ENCODE measurements at places on chromosomes 5 and 9.

DNA sequence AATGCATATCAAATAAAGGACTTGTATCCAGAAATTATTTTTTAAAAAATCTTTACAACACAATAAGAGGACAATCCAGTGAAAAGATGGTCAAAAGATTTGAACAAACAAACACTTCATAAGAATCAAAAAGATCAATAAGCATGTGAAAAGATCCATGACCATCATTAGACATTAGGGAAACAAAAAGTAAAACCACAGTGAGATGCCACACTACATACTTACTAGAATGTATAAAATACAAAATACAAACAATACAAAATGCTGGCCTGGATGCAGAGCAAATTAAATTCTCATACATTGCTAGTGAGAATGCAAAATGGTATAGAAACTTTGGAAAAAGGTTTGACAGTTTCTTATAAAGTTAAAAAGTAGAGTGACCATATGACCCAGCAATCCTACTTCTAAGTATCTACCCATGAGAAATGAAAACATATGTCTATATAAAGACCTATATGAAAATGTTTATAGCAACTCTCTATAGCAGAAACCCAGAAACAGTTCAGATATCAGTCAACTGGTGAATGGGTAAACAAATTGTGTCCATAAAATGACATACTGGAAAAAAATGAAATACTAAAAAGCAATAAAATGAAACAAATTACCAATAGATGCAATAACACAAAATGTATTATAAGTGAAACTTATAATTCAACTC is 426.1 kb downstream of the RAB3C start:
- DNase-seq = no peak
- H3K4me1 ChIP-seq = peaks cover 13% of the 10 kb centered on the region
- H3K36me3 ChIP-seq = no peaks in the 10 kb centered on the region
- H3K4me3 ChIP-seq = no peak overlapping the region

- DNase-seq = no peak
- no peaks in the 10 kb centered on the region for H3K36me3 ChIP-seq
- no peak overlapping the region for H3K4me3 ChIP-seq
Measured at GRCh38 chr5:90783460-90784333, 225.1 kb downstream of the ADGRV1 start.

- H3K27me3 ChIP-seq = no peaks in the 10 kb centered on the region
- H3K36me3 ChIP-seq = no peaks in the 10 kb centered on the region
- no peak overlapping the region for H3K27ac ChIP-seq
Measured at GRCh38 chr5:18236386-18236785, 602.1 kb downstream of the TAF11L14 start.

DNA sequence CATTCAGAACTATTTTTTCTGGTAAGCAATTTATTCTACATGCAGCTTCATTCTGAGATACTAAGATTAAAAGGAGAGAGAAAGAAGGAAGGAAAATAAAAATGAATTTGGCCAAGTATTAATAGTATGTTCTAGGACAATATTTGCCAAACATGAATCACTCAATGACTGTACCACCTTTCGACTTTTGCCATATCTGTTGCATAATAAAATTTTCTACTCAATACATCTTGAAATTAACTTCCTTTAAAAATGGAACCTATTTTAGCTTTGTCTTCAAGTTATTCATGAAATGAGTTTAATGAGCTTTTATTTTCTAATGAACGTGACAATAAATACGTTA is 111.8 kb downstream of the MARCHF3 start:
- H3K4me3 ChIP-seq = no peak overlapping the region
- H3K27me3 ChIP-seq = no peaks in the 10 kb centered on the region
- H3K27ac ChIP-seq = no peak overlapping the region
- no peaks in the 10 kb centered on the region for H3K36me3 ChIP-seq
- H3K4me1 ChIP-seq = no peaks in the 10 kb centered on the region

DNA sequence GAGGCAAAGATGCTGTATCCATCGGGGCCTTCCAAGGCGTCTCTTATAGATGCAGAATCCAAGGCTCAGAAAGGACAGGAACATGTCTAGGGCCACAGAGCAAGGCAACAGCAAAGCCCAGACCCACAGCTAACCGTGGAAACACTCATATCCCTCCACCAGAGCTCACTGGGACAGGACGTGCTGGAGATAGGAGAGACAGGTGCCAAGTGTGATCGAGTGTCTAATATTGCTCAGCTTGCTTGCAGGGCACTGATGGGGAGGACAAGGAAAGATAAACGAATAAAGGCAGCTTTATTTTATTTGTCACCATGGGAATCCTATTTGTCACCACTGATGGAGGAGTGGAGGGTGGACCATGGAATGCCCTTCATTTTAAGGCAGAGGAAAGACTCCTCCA is 44.0 kb upstream of the AKNA start:
- no peaks in the 10 kb centered on the region for H3K36me3 ChIP-seq
- no peak overlapping the region for H3K4me3 ChIP-seq
- no peak overlapping the region for H3K27ac ChIP-seq
- no peaks in the 10 kb centered on the region for H3K27me3 ChIP-seq
- no peaks in the 10 kb centered on the region for H3K4me1 ChIP-seq

GRCh38 chr5:10621832-10622231 is 58.0 kb downstream of the ANKRD33B start:
- H3K4me3 ChIP-seq = no peak overlapping the region
- H3K27me3 ChIP-seq = no peaks in the 10 kb centered on the region
- H3K4me1 ChIP-seq = no peaks in the 10 kb centered on the region
- H3K27ac ChIP-seq = no peak overlapping the region
- H3K36me3 ChIP-seq = no peaks in the 10 kb centered on the region

DNA sequence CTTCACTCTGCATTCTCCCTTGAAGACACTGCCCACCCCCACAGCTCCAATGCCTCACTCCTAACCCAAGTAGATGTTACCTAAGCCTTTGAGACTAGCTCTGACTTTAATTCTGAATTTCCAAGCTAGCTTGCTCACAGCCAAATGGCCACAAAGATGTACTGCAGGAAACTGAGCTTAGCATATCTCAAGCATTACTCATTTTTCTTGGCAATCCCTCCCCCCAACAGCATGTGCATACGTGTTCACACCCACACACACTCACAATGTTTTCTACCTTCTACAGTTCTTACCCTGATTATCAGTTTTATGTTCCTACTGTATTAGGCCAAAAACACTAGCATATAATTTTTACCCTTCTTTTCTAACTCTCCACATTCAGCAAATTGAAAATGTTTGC is 13.7 kb upstream of the GRIA1 start:
- H3K4me1 ChIP-seq = no peaks in the 10 kb centered on the region
- H3K27me3 ChIP-seq = no peaks in the 10 kb centered on the region
- no peak overlapping the region for H3K4me3 ChIP-seq
- no peak overlapping the region for H3K27ac ChIP-seq

GRCh38 chr5:43168175-43168574 is 23.9 kb upstream of the NIM1K start:
- H3K36me3 ChIP-seq = peaks cover 54% of the 10 kb centered on the region
- no peaks in the 10 kb centered on the region for H3K4me1 ChIP-seq
- H3K27me3 ChIP-seq = no peaks in the 10 kb centered on the region
- H3K4me3 ChIP-seq = no peak overlapping the region
- no peak overlapping the region for H3K27ac ChIP-seq

DNA sequence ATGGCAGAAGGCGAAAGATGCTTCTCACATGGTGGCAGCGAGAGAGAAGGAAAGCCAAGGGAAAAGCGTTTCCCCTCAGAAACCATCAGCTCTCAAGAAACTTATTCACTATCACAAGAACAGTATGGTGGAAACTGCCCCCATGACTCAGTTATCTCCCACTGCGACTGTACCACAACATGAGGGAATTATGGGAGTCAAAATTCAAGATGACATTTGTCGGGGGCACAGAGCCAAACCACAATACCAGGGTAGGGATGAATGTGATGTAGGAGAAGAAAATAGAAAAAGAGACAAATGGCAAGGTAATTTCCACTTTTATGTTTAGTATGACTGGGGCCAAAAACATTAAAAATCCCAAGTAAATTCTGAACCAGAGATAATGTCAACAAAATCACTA is 216.8 kb downstream of the TRIM36 start:
- DNase-seq = no peak
- H3K4me1 ChIP-seq = no peaks in the 10 kb centered on the region
- no peaks in the 10 kb centered on the region for H3K27me3 ChIP-seq
- no peak overlapping the region for H3K4me3 ChIP-seq
- no peaks in the 10 kb centered on the region for H3K36me3 ChIP-seq

DNA sequence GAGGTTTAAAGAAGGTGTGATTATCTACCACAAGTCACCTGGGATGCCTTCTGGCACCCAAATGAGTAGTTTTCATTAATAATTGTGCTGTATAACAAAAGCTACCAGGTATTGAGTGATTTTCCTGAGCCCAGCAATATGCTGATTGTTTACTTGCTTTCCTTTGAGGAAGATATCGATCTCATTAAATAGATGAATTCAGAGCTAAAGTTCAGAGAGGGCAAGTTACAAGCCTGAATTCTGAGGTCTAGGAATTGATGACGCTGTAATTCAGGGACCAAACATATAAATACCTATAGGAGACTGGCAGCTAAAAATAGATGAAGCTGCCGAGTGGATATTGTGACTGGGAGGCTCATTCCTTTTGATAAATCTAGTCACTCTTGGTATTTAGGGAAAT is 1.1 kb downstream of the ERCC6L2 start:
- DNase-seq = no peak
- H3K4me1 ChIP-seq = no peaks in the 10 kb centered on the region
- no peaks in the 10 kb centered on the region for H3K27me3 ChIP-seq
- H3K36me3 ChIP-seq = peaks cover under 1% of the 10 kb centered on the region

DNA sequence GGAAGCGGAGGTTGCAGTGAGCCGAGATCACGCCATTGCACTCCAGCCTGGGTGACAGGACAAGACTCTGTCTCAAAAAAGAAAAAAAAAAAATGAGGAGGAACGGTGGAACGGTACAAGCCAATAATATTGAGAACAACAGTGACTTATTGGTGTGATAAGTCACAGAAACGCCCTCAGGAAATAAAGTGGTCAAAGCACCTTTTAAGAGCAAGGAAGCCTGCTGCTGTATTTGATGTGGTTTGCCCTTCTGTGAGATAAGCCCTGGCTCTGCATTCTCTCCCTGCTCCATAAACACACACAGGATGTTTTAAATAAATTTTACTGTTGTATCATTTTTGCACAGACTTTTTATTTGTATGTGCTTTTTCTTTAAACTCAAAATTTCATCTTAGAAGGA is 269.9 kb upstream of the MSX2 start:
- H3K36me3 ChIP-seq = no peaks in the 10 kb centered on the region
- H3K27me3 ChIP-seq = no peaks in the 10 kb centered on the region
- no peak for DNase-seq

DNA sequence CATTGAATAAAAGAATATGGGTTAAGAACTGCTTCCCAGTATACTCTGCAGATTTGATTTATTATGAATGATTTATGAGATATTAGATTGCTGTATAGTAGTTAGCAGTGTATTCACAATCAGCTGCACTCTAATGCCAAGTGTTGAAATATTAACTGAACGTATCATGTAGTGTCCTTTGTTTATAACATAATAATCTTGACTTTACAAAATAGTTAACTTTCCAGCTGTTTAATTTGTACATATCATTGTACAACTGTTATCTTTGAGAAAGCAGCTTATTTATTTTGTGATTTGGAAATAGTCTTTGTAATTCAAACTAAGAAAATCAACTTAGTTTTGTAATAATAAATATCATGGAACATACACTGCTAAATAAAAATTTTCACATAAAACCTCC is 219.5 kb downstream of the RANBP17 start:
- H3K4me3 ChIP-seq = no peak overlapping the region
- H3K4me1 ChIP-seq = no peaks in the 10 kb centered on the region
- no peak for DNase-seq
- no peaks in the 10 kb centered on the region for H3K27me3 ChIP-seq
- H3K36me3 ChIP-seq = no peaks in the 10 kb centered on the region
- H3K27ac ChIP-seq = no peak overlapping the region

GRCh38 chr5:101977729-101978345 is 318.2 kb downstream of the SLCO4C1 start:
- no peak overlapping the region for H3K4me3 ChIP-seq
- no peak overlapping the region for H3K27ac ChIP-seq
- no peaks in the 10 kb centered on the region for H3K4me1 ChIP-seq
- no peak for DNase-seq
- H3K36me3 ChIP-seq = no peaks in the 10 kb centered on the region

All from tibial artery (tissue), 4 donors.